ENCODE measurements at places on chromosomes 16 and 17. TPM values are rescaled to one million over a fixed set of nuclear protein-coding genes. Genes with fewer than 3 reads are reported as not detected.

- DNase-seq = no peak
These were observed 402.2 kb downstream of the XYLT1 start for GRCh38 chr16:17068524-17068923.

Gene TBX6
- 3.3 TPM for total RNA-seq

DNA sequence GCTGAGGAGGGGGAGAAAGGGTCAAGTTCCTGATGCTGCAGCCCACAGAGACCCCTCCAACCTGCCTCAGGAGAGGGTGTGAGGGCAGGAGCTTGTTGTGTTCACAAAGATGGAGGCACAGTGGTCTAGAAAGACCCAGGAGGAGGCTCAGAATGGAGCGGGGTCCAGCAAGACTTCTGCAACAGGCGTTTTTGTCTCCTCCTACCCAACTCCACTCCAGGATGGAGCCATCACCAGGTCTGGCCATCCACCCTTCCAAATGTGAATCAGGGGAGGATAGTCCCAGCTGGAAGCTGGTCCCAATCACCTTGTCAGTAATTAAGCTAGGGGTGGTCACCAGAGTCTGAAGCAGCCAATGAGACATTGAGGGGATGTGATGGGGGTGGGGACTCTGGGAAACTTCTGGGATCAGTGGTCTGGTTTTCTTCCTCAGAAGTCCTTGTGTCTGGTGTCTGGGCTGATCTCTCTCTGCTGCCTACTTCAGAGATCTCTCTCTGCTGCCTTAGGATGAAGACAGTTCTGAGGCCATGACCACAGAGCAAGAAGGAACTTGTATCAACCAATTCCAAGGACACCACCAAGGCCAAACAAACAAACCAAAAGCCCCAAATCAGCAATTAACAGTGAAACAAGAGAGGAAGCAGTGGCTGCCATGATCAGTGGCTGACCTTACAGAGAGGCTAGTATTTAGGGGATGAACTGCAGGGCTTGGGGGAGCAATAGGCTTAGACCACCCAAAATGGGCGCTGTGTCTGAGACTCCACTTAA lies 14.5 kb downstream of the CD300LB start:
- no peak for DNase-seq

DNA sequence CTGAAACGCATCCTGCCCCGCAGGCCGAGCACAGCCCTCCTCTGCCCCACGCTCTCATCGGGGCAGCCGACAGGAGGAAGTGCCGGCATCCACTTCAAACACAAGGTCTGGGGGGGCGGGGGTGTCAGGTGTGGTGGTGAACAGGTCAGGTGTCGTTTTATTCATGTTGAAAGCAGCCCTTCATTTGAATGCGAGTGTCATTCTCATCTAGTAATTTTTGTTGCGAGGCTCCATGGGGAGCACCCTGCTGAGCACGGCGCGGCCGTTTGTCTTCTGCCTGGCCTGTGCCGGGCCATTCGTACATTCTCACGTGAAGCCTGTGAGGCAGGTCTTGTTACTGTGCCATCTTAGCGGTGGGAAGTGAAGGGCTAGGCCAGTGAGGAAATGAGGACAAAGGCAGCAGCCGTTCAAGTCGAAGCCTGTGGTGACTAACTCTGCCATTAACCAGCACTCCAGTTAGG lies 1.9 kb downstream of the ACSF3 start:
- DNase-seq = no peak

DNA sequence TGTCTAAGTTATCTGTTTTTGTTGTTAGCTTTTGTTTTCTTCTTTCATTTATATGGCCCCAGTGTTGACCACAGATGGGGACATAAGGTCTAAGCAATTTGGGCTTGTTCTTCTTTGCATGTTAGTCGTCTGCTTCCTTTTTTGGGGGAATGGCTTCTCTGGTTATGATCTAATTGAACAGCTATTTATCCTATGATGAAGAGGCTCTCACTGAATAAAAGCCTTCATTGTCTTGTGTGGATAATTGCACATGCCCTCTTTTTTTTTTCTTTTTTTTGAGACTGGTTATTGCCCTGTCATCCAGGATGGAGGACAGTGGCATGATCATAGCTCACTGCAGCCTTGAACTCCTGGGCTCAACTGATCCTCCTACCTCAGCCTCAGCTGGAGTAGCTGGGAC lies 13.7 kb downstream of the SMARCE1 start:
- no peak for DNase-seq

All from Peyer's patch (tissue), 4 donors.